Mucosa of descending colon (tissue), 3 donors: ENCODE measurements at places on chromosomes 7 and 10. TPM values are rescaled to one million over a fixed set of nuclear protein-coding genes. Genes with fewer than 3 reads are reported as not detected.

Gene POLR2J2
- 14.7 TPM for total RNA-seq

Gene MUC3A
- total RNA-seq = 105 TPM

Gene HDAC9
- total RNA-seq = 16.0 TPM

Gene PAPSS2
- 147 TPM for total RNA-seq

Gene SH3PXD2A
- 60.6 TPM for total RNA-seq

Gene GPR26
- total RNA-seq = not detected

Gene EIF5AL1
- total RNA-seq = 0.87 TPM

Gene PON1
- not detected for total RNA-seq

Gene DOCK1
- 56.5 TPM for total RNA-seq

Gene CALML3
- total RNA-seq = not detected

Gene TMEM229A
- total RNA-seq = 0.14 TPM

Gene LRIT1
- total RNA-seq = not detected

Gene HMX3
- total RNA-seq = 1.4 TPM

Gene HOXA6
- 20.5 TPM for total RNA-seq

Gene AGK
- 20.7 TPM for total RNA-seq

Gene BBS9
- 8.2 TPM for total RNA-seq

Gene IL6
- total RNA-seq = 0.53 TPM

Gene CTNNA3
- total RNA-seq = 0.70 TPM

Gene TYW1B
- 3.5 TPM for total RNA-seq

Gene ZNF853
- total RNA-seq = 19.9 TPM

Gene EVX1
- total RNA-seq = 0.43 TPM

Gene RTKN2
- total RNA-seq = 1.8 TPM

Gene CELF2
- total RNA-seq = 36.1 TPM

Gene ENTPD1
- 20.3 TPM for total RNA-seq

Gene ASB15
- not detected for total RNA-seq

Gene RAB19
- 7.3 TPM for total RNA-seq

Gene NKX2-3
- total RNA-seq = 4.9 TPM

Gene C7orf57
- not detected for total RNA-seq

Gene MYH16
- total RNA-seq = not detected

Gene NEUROD6
- total RNA-seq = not detected

Gene OR2A1
- total RNA-seq = not detected

Gene LYZL1
- not detected for total RNA-seq

Gene CUBN
- 1.9 TPM for total RNA-seq

Gene ABCF2
- 27.0 TPM for total RNA-seq

Gene AGMO
- total RNA-seq = 0.89 TPM

Gene HEPACAM2
- total RNA-seq = 24.2 TPM

Gene WDR86
- total RNA-seq = 16.6 TPM

Gene DDC
- total RNA-seq = 74.4 TPM

Gene CPA2
- total RNA-seq = 0.22 TPM

Gene FAM241B
- total RNA-seq = 3.7 TPM

Gene OR6V1
- not detected for total RNA-seq

Gene UCN3
- 5.9 TPM for total RNA-seq

Gene TMEM26
- 0.75 TPM for total RNA-seq

Gene VAX1
- not detected for total RNA-seq

Gene IFIT1
- 6.2 TPM for total RNA-seq
